ENCODE measurements at places on chromosomes 7 and 10.

DNA sequence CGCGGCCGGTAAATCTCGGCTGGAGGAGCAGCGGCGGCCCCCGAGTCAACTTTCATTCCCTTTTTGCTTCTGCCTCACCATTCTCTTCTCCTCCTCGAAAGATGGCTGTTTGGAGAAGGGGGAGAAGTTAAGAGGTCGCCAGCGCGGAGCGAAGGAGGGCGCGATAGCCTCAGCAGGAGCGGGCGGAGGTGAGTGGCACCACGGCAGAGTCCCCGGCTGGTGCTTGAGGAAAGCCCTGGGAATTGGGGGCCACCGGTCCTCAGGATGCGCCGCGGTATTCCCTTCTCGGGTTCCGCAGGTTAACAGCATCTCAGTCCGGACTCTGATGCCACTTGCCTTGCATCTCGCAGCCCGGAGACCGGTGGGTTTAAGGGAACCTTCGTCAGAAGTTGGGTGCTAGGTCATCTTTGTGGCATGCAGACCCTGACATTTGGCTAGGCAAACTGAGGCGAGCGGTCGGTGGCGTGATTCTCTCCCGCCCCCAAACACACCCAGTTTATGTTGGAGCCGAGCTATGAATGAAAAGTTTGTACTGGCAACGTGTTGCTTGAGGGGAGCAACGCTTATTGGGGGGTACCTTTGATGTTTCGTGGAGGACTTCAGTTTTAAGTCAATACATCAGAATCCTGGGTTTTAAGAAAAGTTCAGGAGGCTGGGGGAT, 59.5 kb upstream of the PRPS1L1 start:
- DNase-seq: no peak

- DNase-seq: no peak
Observed at GRCh38 chr7:128408709-128409595, 830 bp downstream of the IMPDH1 start.

DNA sequence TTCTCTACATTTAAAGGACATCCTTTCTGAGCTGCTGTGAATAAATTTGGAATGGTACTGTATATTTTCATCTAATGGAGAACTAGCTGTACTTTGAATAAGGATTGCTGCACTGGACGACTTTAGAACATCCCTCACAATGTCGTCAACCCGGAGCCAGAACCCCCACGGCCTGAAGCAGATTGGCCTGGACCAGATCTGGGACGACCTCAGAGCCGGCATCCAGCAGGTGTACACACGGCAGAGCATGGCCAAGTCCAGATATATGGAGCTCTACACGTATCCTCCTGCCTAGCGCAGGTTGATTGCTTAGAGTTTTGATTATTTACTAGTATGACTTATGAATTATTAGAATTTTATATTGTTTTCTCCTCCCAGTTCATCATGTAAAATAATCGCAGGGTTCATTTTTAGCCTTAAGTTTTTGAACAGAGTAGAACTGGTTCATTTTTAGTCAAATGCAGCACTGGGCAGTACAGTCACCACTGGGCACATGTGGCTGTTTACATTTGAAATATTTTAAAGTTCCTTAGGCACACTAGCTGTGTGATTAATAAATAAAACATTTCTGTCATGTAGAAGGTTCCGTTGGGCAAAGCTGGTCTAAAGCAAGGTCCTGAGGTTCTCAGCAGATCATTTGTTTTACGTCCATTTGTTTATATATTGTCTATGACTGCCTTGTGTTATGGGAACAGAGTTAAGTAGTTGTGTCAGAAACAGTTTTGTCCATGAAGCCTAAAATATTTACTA, 31.5 kb downstream of the CUL1 start:
- DNase-seq: no peak

DNA sequence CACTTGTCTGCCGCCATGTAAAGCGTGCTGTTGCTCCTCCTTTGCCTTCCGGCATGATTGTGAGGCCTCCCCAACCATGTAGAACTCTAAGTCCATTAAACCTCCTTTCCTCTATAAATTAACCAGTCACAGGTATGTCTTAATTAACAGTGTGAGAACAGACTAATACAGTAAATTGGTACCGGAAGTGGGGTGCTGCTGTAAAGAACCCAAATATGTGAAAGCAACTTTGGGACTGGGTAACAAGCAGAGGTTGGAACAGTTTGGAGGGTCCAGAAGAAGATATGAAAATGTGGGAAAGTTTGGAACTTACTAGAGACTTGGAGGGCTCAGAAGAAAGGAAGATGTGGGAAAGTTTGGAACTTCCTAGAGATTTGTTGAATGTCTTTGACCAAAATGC, 106.8 kb upstream of the DIP2C start:
- no peak for DNase-seq

- no peak for DNase-seq
Observed at GRCh38 chr10:83941189-83941588, 198.1 kb upstream of the GHITM start.

DNA sequence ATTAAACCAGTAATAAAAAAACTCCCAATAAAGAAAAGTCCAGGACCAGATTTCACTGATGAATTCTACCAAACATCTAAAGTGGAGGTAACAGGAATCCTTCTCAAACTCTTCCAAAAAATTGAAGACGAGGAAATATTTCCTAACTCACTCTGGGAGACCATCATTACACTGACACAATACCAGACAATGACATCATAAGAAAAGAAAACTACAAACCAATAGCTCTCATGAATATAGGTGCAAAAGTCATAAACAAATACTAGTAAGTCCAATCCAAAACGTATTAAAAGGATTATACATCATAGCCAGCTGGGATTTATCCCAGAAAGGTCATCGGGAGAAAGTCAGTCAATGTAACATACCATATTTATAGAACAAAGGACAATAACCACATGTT, 94.0 kb upstream of the RAB18 start:
- DNase-seq: no peak

DNA sequence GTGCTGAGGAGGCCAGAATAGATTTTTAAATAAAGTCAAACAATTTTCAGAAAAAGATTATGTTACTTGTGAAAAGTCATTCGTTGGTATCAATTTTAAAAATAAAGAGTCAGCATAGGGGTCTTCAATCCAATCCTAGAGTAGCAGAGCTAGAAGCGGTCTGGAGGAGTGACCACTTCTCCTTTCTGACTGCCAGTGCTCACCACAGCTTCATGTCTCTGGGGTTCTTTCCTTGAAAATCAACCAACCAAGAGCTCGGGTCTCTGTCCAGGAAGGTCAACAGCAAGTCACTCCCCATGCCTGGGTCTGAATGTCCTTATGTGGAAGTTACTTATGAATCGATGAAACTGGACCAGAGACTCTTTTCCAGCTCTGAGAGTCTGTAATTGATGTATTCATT, 14.3 kb downstream of the PTPRN2 start:
- no peak for DNase-seq

GRCh38 chr10:11539191-11539868, 72.1 kb downstream of the USP6NL start:
- no peak for DNase-seq

GRCh38 chr10:10647331-10647730, 370.3 kb upstream of the CELF2 start:
- no peak for DNase-seq

- DNase-seq: peak; percentile 56
Observed at GRCh38 chr7:106022193-106022821, 59.2 kb downstream of the CDHR3 start.

DNA sequence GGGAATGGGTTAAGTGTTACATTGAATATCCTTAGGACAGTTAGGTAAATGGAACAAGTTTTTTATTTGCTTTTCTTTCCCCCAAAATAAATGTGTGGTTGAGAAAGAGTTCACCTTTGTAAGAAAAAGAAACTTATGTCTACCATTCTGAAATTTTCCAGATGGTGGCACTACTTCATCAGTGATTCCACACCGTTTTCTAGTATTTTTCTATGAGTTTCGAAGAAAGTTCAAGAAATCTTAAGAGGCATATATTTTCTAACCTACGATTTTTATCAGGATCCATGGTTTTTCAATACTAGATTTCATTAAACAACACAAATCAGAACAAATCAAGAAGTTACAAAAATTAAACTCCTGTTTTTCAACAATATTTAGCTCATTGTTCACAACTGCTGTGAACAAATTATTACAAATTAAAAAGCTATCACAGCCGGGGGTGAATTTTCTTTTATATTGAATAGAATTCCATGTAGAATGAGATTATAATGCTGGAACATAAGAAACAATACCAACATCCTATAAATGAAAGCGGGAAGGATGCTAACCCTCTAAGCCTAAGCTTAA, 163.1 kb upstream of the NPVF start:
- DNase-seq: no peak

GRCh38 chr10:50577681-50578350, 45.9 kb downstream of the SGMS1 start:
- no peak for DNase-seq

DNA sequence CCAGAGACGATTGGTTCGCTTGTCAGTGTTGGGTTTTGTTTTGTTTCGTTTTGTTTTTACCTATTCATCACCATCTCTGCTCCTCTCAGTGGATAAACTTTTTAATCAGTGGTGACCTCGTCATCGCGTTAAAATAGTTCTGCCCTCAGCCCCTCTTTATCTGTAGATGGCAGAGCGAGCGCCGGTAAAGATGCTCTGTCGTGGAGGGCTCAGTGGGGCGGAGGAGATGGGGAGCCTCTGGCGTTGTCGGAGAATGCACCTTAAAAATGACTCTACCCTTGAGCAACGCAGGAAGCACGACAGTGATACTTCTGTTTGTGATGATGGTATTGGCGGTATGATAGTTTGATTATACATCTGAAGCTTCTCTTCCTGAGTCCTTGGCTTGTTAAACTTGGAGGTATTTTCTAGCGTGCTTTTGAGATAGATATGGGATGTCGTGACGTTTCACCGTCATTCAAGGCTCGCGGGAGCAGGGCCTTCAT, 554 bp downstream of the CSGALNACT2 start:
- DNase-seq: peak; percentile 60

- no peak for DNase-seq
Observed at GRCh38 chr10:36416513-36416912, 708.9 kb upstream of the ANKRD30A start.

- no peak for DNase-seq
Observed at GRCh38 chr10:70131560-70131937, 1.1 kb downstream of the AIFM2 start.

- DNase-seq: no peak
Observed at GRCh38 chr10:3336673-3337293, 164.2 kb upstream of the PITRM1 start.

DNA sequence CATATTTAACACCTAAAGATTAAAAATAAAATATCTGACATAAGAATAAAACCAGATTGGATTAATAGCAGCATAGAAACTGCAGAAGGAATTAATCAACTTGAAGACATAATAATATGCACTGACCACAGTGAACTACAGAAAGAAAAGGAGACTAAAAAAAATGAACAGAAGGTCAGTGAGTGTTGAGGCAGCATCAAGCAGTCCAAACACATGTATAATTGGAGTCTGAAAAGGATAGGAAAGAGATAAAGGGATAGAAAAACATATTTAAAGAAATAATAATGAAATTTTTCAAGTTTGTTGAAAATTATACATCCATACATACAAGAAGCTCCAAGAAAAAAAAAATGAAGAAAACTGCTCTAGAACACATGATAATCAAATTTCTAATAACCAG, 756.2 kb downstream of the GATA3 start:
- no peak for DNase-seq

DNA sequence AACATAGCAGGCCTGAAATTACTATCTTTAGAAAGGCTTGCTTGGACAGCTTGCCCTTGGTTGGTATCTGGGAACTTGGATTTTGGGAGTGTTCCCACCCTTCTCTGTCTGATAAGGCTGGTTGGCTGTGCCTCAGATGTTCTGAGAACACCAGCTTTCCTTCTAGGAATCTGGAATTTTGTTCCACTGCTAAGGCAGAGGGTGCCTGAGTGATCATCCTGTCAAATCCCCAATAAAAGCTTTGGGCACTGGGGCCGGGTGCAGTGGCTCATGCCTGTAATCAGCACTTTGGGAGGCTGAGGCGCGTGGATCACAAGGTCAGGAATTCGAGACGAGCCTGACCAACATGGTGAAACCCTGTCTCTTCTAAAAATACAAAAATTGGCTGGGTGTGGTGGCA, 5.0 kb downstream of the TRUB1 start:
- DNase-seq: no peak

DNA sequence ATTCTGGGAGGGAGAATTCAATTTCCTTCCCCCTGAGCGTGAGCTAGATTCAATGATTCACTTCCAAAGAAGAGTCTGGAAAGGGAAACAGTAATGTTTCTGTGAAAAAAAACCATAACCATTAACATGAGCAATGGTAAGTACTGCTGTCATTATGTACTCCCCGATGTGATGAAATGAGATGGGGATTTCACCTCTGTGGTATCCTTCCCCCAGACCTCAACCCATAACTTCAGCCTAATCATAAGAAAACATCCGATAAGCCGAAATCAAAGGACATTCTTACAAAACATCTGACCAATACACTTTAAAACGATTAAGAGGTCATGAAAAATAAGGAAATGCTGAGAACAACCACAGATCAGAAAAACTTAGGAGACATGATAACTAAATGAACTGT, 27.2 kb downstream of the EZH2 start:
- DNase-seq: no peak

DNA sequence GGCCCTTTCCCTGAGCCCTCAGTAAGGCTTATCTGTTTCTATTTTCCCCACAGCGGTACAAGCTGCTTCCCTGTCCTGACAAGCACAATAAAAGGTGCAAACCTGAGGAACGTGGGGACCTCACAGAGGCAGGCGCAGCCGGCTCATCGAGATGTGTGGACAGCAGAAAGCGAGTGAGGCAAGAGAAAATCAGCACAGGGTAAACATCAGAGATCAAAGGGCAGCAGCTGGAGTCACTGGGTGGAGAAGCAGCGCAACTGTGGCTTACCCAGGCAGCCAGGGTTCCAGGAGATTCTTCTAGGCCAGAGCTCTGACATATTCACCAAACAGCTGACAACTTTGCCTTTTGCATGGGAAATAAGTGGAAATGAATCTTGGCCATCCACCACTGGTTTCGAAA, 212.6 kb downstream of the WDR11 start:
- no peak for DNase-seq

DNA sequence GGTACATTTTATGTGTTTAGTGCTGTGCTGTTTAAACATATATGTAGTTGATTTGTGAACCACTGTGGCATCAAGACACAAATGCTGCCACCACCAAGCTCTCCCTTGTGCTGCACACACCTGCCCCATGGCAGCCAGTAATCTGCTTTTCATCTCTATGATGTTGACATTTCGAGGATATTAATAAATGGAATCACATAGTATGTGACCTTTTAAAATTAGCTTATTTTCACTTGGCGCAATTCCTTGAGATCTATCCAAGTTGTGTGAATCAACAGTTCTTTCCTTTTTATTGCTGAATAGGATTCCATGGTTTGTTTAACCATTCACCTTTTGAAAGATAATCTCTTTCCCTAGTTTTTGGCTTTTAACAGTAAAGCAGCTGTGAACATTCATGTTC, 73.1 kb downstream of the BMPR1A start:
- no peak for DNase-seq

Measured in activated T-helper 1 cell treated with anti-CD3 and anti-CD28 coated beads, Interleukin-12 subunit alpha, Interleukin-12 subunit beta, Interleukin-2, Interleukin-4 antibody, amounts not matched to agents 30 ng/mL and 10 ng/mL and 1 ng/mL, durations not matched to agents 14 hours and 24 hours and 36 hours (primary cell).